ENCODE measurements at places on chromosomes 16 and 17.
A peak's percentile ranks its signal among the peaks of the same experiment; 100 is the strongest.

GRCh38 chr16:81618187-81618586, 160.9 kb upstream of the PLCG2 start:
- DNase-seq, result no peak

- DNase-seq, result peak; percentile 74
These were observed 12.3 kb downstream of the GPR142 start for GRCh38 chr17:74379495-74380085.

- no peak for DNase-seq
These were observed 69.6 kb upstream of the GSE1 start for GRCh38 chr16:85543536-85543935.

DNA sequence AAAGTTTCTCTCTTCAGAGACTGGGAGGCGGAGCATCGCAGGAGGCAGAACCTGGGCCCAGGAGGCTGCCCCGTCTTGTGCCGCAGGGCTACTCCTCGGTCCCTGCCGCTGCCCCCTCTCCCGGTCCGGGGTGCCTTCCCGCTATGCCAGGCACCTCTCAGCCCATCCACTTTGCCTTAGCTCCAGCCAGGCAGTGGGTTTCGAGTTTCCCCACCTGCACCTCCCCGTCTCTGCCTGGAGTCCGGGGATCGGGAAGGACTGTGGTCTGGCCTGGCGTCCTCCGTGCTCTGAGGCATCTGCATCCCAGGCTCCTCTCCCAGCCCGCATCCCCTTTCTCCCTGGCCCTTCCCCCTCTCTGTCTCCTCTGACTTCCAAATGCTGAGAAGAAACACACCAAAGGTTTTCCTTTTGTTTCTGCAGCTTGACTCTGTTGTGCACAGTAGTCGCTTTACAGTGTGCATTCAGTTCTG, 26.8 kb upstream of the PIK3R6 start:
- no peak for DNase-seq

- no peak for DNase-seq
These were observed 163.5 kb upstream of the CDH11 start for GRCh38 chr16:65285128-65286048.

- DNase-seq, result peak; percentile 61
These were observed 333.7 kb downstream of the SEC14L1 start for GRCh38 chr17:77474292-77474988.

DNA sequence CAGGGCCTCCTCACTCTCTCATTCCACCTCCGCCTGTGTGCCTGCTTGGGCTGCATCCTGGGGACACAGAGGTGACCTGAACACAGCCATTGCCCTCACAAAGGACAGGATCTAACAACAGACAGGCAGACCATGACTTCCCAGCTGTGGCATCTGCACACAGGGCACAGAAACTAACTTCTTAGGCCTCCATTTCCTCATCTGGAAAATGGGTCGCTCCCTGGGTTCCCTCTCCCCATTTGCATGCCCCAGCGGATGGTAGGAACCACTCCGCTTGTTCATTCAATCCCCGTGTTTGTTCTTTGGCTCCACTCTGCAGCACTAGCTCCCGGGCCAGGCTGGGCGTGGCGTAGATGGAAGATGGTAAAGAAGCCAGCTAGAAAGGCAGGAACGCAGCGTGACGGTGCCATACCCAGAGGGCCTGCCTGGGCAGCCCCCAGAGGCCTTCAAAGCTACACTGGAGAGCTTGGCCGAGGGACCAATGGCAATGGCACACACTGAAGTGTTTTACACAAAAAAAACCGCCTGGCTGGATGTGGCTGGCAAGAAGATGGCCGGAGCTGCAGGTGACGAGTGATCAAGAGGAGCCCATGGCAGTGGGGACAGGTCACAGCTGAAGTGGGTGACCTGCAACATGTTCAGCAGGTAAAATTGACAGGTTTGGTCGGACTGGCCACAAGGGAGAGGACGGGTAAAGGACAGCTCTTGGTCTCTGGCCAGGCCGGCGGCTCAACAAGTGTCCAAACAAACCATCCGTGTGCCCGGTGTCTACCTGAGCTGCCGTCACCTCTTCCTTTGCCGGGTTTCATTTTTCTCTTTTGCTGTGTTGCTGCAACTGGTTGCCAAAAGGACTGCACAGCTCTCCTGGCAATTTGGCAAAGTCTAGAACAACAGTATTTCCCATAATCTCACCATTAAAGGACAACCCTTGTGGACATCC, 66.9 kb downstream of the SOCS1 start:
- DNase-seq, result no peak

DNA sequence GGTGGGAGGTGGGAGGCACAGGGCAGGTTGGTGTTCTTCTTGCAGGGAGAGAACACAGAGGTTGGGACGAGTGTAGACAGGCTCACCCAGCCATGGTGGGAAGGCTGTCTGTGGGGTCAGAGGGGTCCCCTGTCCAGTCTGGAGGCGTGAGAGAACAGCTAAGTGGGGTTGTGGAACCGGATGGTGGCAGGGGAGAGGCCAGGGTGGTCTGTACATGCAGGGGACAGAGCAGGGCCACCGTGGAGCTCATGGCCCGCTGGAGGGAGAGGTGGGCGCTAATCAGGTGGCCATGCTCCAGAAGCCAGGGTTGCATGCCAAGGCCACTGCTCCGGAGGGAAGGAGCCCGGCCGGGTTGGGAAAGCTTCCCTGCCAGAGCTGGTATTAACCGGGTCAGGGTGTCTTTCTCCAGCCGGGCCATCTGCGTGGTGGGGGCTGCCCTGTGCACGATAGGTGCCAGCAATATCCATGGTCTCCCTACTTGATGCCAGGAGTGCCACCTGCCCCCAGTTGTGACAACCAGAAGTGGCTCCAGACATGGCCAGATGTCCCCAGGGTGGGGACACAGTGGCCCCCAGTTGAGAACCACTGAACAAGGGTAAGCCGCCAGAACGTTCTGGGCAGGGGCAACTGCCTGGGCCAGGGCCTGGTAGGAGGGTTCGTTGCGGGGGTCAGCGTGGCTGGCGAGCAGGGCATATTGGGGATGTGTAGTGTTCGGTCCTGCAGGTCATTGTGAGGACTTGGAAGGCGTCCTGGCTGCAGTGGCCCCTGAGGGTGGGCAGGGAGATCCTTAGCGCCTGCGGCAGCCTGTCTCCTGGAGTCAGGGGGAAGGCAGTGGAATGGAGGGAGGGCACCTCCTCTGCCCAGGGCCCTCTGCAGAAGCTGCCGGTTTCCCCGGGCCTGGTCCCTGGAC, 5.1 kb downstream of the SNN start:
- DNase-seq, result no peak

DNA sequence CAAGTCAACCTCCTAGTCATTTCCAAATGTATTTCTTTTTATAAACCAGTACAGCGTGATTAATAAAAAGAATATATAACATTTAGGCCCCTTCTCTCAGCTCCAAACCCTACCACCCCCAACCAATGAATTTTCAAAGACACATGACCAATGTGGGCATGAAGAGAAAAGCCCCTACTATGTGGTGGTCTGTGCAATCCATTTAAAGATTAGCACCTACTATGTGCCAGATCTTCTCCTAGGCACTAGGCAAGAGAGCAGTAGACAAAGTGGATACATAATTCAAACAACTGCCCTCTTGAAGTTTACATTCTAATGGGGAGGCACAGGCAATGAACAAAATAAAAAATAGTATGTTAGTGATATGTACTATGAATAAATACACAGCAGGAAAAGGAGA, 19.4 kb downstream of the AXIN2 start:
- no peak for DNase-seq

GRCh38 chr17:50841277-50841948, 6.0 kb downstream of the WFIKKN2 start:
- no peak for DNase-seq

DNA sequence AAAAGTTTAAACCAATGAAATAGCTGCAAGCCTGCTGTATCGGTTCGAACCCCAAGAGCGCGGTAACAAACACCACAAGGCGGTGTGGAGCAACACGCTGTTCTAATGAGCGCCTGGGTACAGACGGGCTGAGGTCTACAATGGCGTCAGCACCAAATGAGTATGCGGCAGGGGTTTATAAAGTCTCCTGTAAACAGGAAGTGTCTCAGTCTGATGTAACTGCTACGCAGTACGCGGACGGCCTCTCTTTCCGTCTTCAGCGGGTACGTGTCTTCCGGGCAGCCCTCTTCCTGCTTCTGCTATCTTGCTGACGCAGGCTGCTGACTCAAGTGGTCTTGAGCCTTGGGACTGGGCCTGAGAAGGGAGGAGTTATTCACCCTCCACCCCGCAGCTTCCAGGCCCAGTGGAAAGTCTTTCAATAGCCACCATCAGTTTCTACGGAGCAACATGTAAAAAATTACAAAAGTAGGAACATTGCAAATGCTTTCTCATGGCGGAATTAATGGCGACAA, 40.5 kb upstream of the KCNJ2 start:
- DNase-seq, result no peak

- peak; percentile 59 for DNase-seq
These were observed 14.8 kb upstream of the GPATCH8 start for GRCh38 chr17:44518032-44518431.

- DNase-seq, result no peak
These were observed 10.2 kb downstream of the RAB11FIP4 start for GRCh38 chr17:31401456-31402254.

DNA sequence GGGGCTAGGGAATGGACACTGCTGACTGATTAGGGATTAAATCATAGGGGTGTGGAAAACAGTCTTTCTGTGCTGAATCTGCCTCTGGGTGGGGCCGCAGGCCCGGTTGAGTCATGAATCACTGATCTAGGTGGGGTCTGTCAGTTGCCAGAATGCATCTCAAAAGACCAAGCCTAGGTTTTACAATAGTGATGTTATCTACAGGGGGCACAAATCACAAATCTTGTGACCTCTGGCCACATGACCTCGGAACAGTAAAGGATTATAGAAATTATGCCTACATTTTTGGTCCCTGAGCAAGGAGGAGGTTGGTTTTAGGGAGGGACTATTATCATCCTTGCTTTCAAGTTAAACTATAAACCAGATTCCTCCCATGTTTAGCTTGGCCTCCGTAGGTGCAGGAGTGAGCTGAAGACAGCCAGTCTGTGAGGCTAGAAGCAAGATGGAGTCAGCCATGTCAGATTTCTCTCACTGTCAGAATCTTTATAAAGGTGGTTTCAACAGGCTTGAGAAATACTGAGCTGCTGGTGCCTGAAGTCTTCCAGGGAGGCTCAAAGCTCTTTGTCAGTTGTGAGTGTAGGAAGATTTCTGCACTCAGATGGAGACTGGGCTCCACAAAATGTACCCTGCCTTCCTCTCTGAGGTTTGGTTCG, 12.9 kb downstream of the GNGT2 start:
- no peak for DNase-seq

GRCh38 chr17:81189670-81190530, 23.9 kb upstream of the AATK start:
- DNase-seq, result no peak

- DNase-seq, result no peak
These were observed 211.2 kb downstream of the RBFOX3 start for GRCh38 chr17:79399610-79400144.

GRCh38 chr17:55037828-55038227, 69.3 kb downstream of the STXBP4 start:
- no peak for DNase-seq
